Dermis microvascular lymphatic vessel endothelial cell (primary cell): ENCODE measurements at places on chromosomes 12 and 14. TPM values are rescaled to one million over a fixed set of nuclear protein-coding genes. Genes with fewer than 3 reads are reported as not detected.

Gene AKAP3
- 0.64 and 1.5 TPM in 2 replicates for total RNA-seq

Gene PIGH
- 9.2 and 14.2 TPM in 2 replicates for total RNA-seq

Gene NUAK1
- total RNA-seq: 22.2 and 24.8 TPM in 2 replicates

Gene P2RX2
- total RNA-seq: not detected in 2 replicates

Gene HAL
- 0.13 and 0.25 TPM in 2 replicates for total RNA-seq

Gene KRT73
- not detected in 2 replicates for total RNA-seq

Gene CD4
- not detected in 2 replicates for total RNA-seq

Gene DIO2
- total RNA-seq: under 0.01 TPM in 1 of 2 replicates, not detected in the other

Gene MYBPC1
- total RNA-seq: not detected in 2 replicates

Gene PLCZ1
- total RNA-seq: not detected in 2 replicates

Gene TSHR
- total RNA-seq: not detected in 2 replicates

Gene IGFBP6
- total RNA-seq: 2.7 and 6.9 TPM in 2 replicates

Gene DBX2
- total RNA-seq: not detected in 2 replicates

DNA sequence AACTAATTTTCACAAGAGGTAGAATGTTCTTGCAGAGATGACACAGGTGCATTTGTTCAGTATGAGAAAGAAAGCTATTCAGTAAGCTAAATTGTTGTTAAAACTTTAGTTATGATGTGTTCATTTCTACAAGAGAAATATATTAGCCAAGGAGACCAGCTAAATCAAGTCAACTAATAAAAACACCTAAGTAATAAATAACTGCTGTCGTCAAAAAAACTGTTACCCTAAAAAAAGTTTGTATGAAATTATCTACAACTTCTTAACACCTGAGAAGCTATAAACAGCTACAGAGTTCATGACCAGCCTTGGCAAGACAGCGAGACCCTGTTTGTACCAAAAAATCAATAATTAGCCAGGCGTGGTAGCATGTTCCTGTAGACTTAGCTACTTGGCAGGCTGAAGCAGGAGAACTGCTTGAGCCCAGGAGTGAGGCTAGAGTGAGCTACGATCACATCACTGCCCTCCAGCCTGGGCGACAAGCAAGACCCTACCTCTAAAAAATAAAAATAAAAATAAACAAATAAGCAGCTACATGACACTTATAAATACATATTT is 67.6 kb upstream of the AP4S1 start:
- DNase-seq: no peak

DNA sequence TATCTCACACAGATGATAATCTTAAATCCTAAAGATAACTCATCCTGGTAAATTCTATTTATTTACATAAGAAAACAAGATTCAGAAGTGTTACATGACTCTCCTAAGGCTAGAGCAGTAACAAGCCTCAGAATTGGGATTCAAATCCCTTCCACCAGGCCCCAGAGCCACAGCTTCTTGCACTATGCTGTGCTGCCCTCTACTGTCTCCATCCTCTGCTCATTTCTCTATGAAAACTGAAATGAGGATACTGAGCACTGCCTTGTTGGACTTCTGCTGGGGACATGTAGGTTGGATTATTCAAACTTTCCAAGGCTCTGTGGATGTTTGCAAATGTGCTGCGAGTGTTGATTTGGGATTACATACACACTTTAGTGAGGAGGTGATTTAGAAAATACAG is 23.5 kb upstream of the C12orf50 start:
- peak; percentile 32 for DNase-seq

DNA sequence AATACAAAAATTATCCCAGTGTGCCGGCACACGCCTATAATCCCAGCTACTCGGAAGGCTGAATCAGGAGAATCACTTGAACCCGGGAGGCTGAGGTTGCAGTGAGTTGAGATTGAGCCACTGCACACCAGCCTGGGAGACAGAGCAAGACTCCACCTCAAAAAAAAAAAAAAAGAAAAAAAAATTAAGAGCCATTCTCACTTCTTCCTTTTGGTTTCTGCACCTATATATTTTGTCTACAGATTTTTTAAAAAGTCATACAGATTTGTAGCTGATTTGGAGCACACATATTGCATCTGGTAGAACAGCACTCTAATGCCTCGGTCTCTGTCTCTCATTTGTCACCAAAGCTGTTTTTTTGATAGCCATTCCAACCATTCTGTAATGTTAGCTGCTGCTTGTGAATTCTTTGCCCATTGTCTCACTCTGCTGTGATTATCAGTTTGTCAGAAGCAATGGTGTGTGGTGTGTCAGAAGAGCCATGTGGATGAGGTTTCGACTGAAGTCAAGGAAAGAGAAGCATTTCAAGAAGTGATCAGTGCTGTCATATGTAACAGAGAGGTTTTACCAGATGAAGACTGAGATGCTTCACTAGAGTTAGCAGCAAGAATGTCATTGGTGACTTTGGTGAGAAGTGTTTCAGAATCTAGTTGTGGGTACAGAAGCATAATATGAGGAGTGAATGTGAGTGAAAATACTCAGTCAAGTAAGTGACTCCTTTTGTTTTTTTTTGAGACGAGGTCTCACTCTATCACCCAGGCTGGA is 8.7 kb upstream of the KTN1 start:
- no peak for DNase-seq

GRCh38 chr12:81263072-81263471 is 185.2 kb downstream of the ACSS3 start:
- DNase-seq: no peak

DNA sequence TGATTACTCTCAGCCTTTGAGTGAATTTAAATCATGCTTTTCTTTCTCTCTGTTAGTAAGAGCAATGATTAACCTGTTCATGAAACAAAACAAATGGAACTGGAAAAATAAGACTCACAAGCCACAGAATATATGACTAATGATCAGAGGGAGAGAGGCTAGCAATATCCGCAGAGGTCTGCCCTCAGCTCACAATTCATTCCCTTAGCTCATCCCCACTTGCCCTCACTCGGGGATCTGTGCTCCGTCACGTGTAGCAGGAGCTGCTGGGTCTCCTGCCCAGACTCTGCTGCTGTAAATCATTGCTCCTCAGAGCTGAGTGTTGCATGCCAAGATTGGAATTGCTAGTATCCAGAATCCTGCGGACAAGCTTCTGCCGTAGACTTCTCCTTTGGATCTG is 53.1 kb upstream of the GNG2 start:
- DNase-seq: no peak

DNA sequence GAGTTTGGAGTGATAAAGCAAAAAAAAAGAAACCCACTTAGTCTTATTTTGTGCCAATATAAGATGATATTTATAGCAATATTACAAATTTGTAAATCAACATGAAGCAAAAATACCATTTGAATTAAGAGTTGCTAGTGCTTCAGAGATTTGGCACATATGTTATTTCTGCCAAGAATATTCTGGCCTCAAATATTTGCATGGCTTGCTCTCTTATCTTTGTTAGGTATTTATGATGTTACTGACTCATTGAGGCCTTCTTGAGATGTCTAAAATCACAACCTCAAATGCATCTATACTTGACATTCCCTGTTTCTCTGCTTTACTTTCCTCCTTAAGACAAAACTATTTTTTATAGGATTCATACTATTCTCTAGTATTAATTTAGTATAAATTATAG is 301.5 kb downstream of the NELL2 start:
- DNase-seq: no peak

DNA sequence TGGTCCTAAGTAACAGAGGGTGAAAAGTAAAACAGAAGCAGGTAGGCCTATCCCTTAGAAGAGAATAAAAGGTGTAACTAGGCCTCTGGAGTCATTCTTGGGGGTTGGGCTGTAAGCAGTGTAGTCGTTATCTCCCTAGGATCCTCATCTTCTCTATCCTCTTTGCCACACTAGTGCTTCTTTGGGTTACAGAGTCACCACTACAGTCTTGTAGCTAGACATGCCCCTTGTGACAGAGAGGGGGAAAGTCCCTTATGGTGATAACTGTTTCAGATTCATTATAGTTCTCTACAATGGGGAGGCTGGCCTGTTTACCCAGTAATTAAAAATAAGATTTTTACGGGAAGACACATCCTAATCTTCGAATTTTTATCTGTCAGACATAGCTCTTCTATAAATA is 16.4 kb upstream of the SRP54 start:
- DNase-seq: no peak

DNA sequence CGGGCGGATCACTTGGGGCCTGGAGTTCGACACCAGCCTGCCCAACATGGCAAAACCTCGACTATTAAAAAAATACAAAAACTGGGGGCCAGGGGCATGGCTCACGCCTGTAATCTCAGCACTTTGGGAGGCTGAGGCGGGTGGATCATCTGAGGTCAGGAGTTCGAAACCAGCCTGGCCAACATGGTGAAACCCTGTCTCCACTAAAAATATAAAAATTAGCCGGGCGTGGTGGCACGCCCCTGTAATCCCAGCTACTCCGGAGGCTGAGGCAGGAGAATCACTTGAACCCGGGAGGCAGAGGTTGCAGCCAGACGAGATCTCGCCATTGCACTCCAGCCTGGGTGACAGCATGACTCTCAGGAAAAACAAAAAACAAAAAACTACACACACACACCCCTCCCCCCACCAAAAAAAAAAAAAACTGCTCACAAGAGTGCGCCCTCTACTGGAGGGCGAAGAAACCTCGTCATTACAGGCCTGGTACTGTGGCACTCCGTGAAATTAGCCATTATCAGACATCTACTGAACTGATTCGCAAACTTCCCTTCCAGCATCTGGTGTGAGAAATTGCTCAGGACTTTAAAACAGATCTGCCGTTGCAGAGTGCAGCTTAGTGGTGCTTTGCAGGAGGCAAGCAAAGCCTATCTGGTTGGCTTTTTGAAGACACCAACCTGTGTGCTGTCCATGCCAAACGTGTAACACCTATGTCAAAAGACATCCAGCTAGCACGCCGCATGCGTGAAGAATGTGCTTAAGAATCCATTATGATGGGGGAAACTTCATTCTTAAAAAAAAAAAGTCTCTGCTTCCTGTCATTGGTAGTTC is 7.7 kb downstream of the PPP1R3E start:
- peak; percentile 47 for DNase-seq

GRCh38 chr14:90642244-90642717 is 173.9 kb downstream of the TTC7B start:
- peak; percentile 72 for DNase-seq

GRCh38 chr14:36438883-36439282 is 81.1 kb downstream of the NKX2-1 start:
- DNase-seq: no peak

GRCh38 chr12:2053691-2054090 is 904 bp downstream of the CACNA1C start:
- no peak for DNase-seq

DNA sequence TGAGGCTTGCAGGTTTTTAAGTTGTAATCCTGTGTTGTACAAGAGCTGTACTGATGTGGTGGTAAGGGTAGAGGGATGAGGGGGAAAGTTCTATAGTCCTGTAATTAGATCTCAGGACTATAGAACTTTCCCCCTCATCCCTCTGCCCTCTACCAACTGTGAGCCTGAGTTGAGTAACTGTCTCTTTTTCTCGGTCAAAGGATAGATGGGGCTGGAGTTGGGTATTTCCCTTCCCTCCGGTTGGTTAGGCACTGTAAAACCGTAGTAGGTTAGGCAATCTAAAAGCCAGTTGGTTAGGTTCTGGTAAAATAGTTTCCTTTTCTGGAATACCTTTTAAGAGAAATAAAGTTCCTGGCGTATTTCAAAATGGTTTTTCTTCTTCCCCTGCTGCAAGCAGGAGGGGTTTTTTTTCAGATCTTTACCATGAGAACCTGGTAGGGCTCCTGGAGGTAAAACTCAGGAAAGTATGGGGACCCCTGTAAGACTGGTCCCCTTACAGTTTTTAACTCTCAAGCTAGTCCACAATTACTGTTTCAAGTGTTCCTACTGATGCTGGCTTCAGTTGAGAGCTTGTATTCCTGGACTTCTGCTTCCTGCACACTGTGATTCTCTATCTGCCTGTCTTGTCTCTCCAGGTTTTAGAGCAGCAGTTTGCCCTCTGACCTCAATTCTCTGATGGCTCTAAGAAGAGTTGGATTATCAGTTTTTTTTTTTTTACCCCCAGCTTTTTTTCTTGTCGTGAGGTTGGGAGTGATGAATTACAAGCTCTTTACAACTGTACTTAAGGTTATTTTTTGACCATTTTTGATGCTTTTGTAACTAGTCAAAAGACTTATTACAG is 58.7 kb downstream of the FUT8 start:
- DNase-seq: no peak

GRCh38 chr14:31261859-31262731 is 54.5 kb upstream of the HECTD1 start:
- DNase-seq: no peak

DNA sequence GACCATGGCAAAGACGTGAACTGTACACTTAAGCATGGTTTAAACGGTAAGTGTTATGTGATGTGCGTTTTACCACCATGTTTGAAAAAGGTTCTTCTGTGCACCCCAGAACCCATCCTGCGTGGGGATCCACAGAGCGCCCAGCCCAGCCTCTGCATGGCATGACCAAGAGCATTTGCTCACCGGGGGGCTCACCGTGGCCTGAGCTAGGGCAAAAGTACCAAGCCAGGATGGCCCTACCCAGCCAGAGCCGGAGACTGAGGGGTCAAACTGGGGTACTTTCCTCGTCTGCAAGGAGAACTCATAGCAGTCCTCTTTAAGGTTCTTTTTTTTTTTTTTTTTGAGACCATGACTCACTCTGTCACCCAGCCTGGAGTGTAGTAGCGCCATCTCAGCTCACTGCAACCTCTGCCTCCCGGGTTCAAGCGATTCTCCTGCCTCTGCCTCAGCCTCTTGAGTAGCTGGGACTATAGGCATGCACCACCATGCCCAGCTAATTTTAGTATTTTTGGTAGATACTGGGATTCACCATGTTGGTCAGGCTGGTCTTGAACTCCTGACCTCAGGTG is 16.4 kb upstream of the ANKRD9 start:
- DNase-seq: no peak

GRCh38 chr12:49998453-49998852 is 25.7 kb downstream of the AQP6 start:
- DNase-seq: no peak

GRCh38 chr12:113134521-113134951 is 1.0 kb downstream of the RASAL1 start:
- no peak for DNase-seq

- no peak for DNase-seq
These were observed 52.9 kb downstream of the ATXN2 start for GRCh38 chr12:111546171-111546570.

GRCh38 chr12:123141615-123142517 is 9.0 kb downstream of the PITPNM2 start:
- peak; percentile 80 for DNase-seq

GRCh38 chr14:88327497-88327896 is 4.4 kb upstream of the KCNK10 start:
- no peak for DNase-seq

- DNase-seq: no peak
These were observed 652.5 kb downstream of the C12orf50 start for GRCh38 chr12:87376722-87377121.

- DNase-seq: peak; percentile 70
These were observed 182.5 kb upstream of the RASSF8 start for GRCh38 chr12:25775968-25776367.
